ENCODE measurements at places on chromosomes 4 and X. TPM values are rescaled to one million over a fixed set of nuclear protein-coding genes. Genes with fewer than 3 reads are reported as not detected.
A peak's percentile ranks its signal among the peaks of the same experiment; 100 is the strongest.

DNA sequence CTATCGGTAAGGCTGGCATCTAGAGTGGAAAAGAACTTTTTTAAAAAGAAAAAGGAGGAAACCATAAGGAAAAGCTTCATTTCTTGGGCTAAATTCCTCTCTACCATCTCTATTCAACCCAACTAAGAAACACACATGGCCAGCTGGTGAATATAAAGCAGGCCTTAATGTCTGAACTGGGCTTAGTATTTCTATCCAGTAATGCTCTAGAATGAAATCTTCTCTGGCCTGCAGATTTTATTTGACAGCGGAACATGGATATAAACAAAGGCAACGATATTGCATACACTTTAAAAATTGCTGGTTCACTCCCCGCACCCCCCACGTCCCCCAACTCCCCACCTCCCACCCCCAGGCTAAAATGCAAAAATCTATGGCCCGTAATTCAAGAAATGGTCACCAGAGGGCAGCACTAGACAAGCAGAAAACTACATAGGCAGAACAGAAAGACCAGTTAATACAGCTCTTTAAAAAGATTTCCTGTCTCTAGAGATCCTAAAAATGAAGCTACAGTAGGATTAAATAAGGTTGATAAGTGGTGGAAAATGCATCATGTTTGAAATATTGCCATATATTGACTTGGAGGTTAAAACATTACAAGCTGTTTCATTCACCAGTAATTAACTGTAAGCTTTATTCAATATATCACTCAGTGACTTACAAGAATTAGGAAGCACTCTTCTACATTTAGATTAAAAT lies 155.2 kb upstream of the GALNT7 start:
- no peak overlapping the region for H3K27ac ChIP-seq
- peaks cover 12% of the 10 kb centered on the region for H3K4me1 ChIP-seq
- H3K27me3 ChIP-seq = peaks cover 4% of the 10 kb centered on the region
- peak; percentile 11 for DNase-seq
- no peak overlapping the region for H3K4me3 ChIP-seq
- H3K36me3 ChIP-seq = no peaks in the 10 kb centered on the region

PORCN gene
- total RNA-seq = 9.8 TPM

DNA sequence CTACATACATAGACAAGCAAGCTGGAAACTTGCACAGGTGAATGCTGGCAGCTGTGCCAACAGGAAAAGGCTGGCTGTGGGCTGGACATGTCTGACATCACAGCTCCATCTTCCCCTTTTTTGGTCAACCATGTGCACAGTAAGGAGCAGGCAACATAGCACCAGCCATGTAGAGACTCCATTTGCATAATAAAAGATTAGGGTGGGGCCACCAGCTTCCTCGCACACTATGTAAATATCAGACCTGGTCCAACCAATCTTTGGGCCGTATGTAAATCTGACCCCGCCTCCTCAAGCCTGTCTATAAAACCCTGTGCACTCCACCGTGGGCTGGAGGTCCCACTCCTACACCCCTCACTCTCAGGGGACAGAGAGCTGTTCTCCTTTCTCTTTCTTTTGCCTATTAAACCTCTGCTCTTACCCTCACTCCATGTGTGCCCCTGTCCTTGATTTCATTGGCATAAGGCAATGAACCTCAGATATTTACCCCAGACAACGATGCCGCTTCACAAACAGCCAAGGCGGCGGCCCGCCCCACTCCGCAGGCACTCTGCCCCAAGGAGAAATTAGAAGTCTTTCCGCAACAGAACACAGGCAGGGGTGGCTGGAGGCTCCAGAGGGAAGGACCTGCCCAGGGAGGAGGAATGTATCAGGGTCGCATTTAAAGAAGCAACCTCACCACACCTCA lies 862.2 kb downstream of the TRIML1 start:
- DNase-seq = no peak
- peaks cover 3% of the 10 kb centered on the region for H3K27me3 ChIP-seq
- H3K27ac ChIP-seq = no peak overlapping the region
- H3K36me3 ChIP-seq = no peaks in the 10 kb centered on the region

DNAAF6 gene
- total RNA-seq = not detected

NSG1 gene
- total RNA-seq = not detected

DNA sequence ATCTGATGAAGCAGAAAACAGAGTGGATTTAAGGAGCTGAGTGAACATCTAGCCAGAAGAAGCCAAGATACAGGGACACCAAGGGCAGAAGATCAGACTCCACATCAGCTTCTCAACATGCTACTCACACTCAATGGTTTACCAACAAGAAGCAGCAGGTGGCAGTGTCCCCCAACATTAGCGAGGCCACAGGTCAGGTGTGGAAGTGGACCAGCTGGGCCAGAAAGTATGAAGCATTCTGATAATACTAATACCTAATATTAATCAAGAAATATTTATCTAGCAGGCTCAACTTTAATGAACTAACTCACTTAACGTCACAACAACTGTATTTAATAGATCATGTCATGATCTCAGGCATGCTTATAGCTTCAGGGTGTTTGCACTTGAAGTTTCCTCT lies 73.4 kb upstream of the TTC29 start:
- H3K27ac ChIP-seq = no peak overlapping the region
- peaks cover 16% of the 10 kb centered on the region for H3K4me1 ChIP-seq
- H3K36me3 ChIP-seq = no peaks in the 10 kb centered on the region
- peak; percentile 55 for DNase-seq

FGA gene
- total RNA-seq = not detected
